ENCODE measurements at places on chromosomes 11 and 22.
A peak's percentile ranks its signal among the peaks of the same experiment; 100 is the strongest.

GRCh38 chr11:15048616-15049015 lies 24.8 kb upstream of the CALCB start:
- DNase-seq, result no peak

- no peak for DNase-seq
These were observed 18.0 kb downstream of the TBC1D22A start for GRCh38 chr22:46780453-46780852.

GRCh38 chr11:113862435-113862834 lies 12.9 kb downstream of the USP28 start:
- DNase-seq, result no peak

DNA sequence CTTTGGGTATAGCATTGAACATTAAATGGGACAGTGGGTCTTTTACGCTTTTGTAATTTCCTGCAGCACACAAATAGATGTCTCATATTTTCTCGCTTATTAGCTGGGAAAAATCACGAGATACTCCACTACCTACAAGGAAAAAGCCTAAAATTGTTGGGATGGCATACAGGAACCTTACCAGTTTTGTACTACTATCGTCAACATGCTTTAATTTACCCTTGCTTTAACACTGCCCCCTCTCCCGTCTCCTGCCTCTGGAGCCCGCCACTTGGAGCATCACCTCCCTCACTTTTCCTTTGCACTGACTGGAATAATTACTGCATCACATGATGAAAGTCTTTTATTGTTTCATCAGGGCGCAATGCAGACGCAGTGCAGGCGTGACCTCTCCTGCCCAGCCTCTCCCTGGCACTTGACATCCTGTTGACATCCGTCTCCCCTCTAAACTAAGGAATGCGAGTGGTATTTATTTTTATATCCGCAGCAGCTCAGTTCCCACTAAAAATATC lies 1.0 kb upstream of the FNBP4 start:
- DNase-seq, result peak; percentile 90

DNA sequence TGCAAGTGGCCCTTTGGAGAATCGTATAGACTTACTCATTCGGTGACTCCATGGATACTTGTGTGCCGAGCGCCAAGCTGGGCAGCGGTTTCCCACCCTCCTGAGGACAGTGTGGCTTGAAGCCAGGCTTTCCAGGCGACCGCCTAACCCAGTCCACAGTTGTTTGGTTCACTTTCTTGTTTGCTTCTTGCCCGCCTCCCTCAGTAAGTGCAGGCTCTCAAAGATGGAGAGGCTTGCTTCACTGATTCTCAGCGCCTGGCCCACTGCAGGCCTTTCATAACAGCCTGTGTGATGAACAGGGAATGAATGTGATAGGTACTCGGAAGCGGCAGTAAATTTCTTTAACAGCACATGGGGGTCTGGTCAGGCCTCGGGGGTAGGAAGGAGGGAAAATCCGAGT lies 11.2 kb upstream of the MDK start:
- no peak for DNase-seq

DNA sequence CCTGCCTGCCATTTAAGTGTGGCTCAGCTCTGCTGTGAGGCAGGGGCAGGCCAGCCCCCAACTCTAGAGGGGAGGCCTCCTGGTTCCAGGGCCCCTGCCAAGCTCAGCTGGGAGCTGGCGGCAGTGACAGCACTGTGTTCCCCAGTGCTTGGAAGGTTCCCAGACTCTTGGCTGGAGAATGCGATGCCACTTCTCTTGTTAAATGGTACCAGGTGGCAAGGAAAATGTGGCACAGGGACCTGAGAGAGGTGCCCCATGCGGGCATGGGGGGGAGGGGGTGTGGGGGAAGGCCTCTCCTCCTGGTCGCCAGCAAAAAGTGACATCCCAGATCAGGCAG lies 8.4 kb upstream of the TNFRSF13C start:
- DNase-seq, result no peak

DNA sequence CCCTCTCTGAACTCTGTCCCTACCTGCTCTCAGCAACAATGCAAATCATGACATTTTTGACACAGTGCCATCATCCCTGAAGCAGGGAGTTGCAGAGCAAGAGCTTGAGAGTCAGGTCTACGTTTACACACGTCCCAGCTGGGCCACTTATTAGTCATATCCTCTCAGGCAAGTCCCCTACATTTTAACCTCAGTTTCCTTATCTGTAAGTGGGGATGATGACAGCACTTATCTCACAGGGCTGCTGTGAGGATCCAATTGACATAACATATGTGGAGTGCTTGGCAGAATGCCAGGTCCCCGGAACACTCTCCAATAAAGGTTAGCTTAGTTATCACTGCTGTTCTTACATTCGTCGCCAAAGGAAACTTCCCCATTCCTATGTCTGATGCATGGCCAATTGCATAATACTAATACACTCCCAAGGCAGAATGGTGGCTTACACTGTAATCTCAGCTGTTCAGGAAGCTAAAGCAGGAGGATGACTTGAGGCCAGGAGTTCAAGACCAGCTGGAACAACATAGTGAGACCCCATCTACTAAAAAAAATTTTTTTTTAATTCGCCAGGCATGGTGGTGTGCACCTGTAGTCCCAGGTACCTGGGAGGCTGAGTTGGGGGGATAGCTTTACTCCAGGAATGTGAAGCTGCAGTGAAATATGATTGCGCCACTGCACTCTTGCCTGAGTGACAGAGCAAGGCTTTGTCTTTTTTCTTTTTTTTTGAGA lies 16.6 kb downstream of the ASCC2 start:
- DNase-seq, result peak; percentile 90

DNA sequence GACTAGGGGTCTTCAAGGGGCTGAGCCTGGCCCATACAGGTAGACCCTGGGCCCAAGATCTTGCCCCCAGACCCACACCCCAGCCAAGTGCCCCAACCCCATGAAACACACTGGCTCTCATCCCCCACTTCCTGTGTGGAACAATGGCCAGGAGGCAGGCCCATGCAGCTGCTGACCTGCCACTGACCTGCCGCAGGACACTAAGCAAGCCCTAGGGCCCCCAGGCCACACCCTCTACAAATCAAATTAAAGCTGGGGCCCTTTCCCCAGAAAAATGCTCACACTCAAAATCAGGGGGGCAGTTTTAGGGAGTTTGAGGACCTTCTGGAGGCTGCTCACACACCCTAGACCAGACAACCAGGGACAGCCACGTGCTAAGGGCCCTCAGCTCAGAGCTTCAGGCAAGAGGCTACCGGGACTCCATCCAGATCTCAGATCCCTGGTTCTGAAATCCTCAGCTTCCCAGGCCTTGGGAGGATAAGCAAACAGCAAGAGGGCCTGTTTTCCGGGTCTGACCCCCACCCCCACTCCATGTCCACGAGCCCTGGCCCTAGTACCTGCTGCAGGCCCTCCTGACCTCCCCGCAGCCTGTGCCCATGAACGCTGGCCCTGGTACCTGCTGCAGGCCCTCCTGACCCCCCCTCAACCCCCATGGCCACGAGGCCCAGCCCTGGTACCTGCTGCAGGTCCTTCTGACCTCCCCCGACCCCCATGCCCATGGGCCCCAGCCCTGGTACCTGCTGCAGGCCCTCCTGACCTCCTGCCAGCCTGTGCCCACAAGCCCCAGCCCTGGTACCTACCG lies 10.0 kb downstream of the CARD10 start:
- DNase-seq, result peak; percentile 67

DNA sequence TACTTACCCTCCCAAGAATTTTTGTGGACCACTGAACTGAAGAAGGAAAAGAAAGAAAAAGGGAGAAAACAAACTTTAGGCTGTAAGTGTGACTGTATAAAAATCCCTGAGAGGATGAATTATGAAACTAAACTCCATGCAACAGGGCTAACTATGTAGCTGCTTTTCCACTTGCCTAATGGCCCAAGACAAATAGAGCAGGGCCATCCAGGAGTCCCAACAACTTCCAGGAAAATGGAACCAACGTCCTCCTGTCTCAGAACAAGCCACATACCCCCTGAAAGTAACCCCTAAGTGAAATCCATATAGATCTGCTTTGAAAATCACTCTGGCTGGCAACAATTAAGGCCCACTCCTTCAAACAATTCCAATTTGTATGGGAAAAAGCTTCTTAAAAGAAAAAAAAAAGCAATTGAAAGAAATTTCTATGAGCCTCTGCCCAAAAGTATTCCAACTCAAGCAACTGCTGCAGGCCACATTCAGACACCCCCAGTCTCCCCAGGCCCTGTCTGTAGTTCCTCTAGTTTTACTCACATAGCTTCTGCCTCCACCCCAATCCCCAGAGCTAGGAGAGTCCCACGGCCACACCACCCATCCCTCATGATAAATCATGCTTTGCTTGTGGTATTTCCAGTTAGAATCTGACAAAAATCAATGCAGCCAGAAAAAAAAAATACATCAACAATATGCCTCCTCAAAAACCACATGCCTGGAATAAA lies 12.7 kb downstream of the RBFOX2 start:
- no peak for DNase-seq

GRCh38 chr22:21938071-21938822 lies 14.4 kb downstream of the PPM1F start:
- peak; percentile 96 for DNase-seq

DNA sequence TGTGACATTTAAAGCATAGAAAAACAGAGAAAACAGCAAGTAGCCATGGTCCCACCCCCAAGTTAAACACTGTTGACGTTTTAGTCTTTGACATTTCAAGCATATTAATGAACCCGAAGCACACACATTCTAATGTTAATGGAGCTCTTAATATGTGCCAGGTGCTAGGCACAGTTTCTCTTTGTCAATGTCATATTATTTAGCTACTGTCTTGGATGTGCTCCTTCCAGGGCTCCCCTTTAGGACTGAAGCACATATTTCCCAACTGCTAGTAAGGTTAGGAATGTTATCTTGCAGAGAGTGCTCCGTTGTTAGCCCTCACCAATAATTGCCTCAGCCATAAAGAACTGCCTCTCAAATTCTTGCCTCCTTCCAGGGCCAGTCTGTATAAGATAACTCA lies 716.6 kb upstream of the TENM4 start:
- DNase-seq, result no peak

DNA sequence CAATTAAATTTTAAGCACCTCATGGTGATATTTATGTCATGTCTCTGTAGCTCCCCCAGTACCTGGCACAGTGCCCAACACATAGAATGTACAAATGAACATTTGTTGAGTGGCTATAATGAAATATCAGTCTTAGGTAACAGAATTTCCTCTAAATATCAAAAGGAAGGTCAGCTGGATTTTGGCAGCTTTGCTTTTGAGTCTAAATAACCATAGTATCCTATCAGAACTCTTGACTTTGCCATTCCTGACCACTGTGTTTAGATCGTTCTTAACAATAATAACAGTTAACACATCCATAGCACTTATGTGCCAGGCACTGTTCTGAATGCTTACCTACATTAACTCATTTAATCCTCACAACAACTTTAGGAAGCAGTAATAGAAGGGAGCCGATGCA lies 26.6 kb downstream of the TMEM123 start:
- DNase-seq, result peak; percentile 45

DNA sequence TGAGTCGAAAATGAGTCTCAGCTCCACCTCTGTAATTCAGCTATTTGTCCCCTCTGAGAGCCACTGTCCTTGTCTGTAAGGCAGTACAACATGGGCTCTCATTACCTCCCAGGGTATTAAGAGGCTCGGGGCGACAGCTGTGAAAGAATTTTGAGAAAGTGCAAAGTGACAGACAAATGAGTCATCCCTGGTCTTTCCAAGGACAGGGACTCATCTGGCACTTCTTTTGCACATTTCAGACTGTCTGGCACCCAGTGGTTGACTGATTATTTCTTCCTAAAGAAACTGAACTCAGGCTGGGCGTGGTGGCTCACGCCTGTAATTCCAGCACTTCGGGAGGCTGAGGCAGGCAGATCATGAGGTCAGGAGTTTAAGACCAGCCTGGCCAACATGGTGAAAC lies 62.1 kb upstream of the ARFGAP3 start:
- no peak for DNase-seq

GRCh38 chr11:12264361-12264760 lies 113.0 kb upstream of the PARVA start:
- DNase-seq, result no peak

- no peak for DNase-seq
These were observed 15.6 kb downstream of the NPTXR start for GRCh38 chr22:38828191-38828590.

DNA sequence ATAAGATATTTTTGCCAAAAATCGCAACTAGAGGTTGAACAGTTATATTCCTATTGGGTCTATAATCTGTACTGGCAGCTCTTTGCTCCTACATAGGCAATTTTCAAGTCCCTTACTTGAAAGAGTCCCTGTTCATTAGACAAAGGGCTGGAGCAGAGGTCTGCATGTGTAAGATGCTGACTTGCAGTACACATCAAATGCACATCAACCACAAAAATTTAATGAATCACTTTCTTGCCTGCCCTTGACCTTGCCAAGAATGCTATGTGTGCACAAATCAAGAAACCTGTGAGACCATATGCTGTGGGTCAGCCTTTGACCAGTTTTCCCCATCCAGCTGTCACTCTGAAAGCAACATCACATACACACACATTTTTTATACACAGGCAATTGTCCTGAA lies 661.5 kb downstream of the LRRC4C start:
- no peak for DNase-seq

GRCh38 chr11:69335781-69336405 lies 41.9 kb downstream of the MYEOV start:
- no peak for DNase-seq

- no peak for DNase-seq
These were observed 728 bp downstream of the TBC1D22A start for GRCh38 chr22:46763051-46763705.

DNA sequence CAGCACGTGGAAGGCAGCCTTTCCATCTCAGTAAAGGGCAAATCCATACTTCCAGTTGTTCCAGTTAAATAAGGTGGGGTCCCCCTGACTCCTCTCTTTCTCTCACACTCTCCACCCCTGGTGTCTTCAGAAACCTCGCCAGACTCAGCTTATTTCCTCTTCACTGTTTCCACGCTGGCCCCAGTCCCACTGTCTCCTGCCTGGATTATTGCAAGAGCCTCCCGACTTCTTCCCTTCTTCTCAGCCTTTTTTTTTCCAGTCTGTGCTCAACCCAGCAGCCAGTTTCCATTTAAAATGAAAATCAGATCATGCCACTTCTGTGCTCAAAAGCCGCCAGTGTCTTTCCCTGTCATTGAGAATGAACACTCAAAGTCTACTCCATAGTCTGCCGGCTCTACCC lies 131.4 kb downstream of the PKNOX2 start:
- no peak for DNase-seq

GRCh38 chr11:2151500-2152257 lies 9.3 kb downstream of the INS start:
- DNase-seq, result peak; percentile 88

GRCh38 chr11:6572215-6572614 lies 31.2 kb downstream of the RRP8 start:
- peak; percentile 37 for DNase-seq

DNA sequence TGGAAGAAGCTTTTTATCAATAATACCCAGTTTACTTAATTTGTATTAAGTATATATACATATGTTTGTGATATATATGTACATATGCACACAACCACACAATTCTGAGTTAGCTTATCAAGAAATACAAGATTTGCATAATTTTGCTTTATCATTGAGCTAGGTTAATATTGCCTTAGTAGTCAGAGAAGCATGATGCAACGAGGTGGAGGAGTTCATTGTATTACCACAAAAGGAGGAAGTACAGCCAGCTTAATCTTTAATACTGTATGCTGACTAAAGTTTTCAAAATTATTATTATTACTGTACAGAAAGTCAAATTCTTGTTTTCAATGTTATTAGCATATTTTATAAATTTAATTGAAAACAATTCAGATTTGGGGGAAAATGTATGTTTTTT lies 278.4 kb upstream of the PDGFD start:
- no peak for DNase-seq

- DNase-seq, result no peak
These were observed 51.6 kb upstream of the SYT13 start for GRCh38 chr11:45337583-45338360.

GRCh38 chr11:3091081-3091845 lies 34.0 kb upstream of the CARS1 start:
- no peak for DNase-seq
